ENCODE measurements at places on chromosomes 12 and 14.

DNA sequence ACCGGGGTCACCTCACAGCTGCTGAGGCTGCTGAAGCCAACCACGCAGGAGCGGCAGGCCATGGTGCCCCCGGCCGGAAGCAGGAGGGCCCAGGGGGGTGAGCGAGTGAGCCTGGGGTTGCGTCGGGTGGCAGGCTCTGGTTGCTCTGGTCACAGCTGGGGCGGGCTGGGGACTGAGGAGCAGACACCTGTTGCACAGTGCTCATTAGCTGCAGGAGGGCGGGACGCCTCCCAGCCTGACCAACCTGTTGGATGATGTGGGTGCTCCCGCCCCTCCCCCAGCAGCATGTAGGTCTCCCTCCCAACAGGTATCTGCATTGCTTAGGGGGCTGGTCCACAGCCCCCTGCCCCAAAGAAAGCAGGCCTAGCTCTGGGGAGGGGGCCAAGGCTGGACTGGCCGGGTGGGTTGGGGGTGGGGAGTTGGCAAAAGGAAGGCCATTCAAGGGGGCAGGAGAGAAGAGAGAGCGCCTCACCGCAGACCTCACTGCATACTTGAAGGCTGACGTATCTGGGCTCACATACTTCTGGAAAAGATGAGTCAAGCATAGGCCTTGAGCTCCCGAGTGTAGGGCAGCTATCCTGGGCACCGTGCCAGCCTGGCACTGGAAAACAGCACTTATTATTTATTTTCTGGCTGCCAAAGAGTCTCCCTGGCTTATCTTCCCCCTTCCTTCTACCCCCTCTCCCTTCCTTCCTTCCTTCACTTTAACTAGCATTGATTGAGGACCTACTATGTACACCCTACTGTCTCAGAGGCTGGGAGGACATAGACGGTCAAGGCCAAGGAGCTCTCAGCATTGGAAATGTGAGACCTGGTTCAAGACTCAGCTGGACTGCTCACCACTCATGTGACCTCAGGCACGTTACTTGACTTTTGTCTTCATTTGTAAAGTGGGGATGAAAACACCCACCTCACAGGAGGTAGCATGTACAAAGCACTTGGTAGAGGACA, at the start of gene KRT80:
KRT80 (minus strand) TSS at position 174 of the 951 bp plus-strand sequence; CDS start at position 62, 112 bp downstream.
- DNase-seq = no peak

DNA sequence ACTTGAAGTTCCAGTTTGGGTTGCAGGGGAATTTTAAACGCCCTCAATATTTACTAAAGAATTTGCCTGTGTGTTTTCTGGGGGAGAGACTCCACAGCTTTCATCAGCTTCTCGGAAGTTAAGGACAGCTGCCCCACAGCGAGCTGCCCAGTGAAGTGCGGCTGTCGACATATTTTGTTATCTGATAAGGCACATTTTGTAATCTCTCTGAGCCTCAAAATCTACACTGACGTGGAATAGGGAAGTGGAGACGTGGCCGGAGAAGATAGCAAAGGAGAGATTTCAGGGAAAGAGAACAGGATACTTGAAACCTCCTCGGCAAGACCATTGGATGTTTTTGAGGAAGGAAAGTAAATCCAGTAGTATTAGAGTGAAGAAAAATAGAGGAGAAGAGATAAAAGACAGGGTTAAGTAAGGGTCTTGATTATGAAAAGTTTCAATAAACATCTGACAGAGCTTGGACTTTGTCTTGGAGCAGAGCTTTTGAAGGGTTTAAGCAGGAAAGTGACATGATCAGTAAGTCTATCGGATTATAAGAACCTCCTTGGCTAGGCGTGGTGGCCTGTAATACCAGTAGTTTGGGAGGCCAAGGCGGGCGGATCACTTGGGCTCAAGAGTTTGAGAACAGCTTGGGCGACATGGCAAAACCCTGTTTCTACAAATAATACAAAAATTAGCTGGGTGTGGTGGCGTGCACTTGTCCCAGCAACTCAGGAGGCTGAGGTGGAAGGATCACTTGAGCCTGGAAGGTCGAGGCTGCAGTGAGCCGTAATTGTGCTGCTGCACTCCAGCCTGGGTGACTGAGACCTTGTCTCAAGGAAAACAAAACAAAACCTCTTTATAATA, 1.1 kb downstream of the POLR3B start:
- DNase-seq = no peak

DNA sequence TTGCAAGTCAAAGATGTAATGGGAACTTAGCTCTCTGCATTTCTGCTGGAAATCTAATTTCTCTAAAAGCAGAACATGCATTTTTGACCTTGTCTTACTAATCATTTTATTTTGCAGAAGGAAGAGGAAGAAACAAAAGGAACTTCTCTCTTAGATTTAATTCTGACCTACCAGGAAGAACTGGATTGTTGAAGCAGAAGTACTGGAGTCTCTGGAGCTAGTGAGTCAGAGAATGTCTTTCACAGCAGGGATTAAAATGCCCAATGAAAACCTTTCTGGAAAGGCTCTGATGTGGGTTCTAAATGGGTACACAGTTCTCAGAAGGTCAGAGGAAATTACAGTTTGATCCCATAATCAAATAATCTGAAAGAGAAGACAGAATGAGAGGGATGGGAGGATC, 70.8 kb upstream of the GNG2 start:
- no peak for DNase-seq

DNA sequence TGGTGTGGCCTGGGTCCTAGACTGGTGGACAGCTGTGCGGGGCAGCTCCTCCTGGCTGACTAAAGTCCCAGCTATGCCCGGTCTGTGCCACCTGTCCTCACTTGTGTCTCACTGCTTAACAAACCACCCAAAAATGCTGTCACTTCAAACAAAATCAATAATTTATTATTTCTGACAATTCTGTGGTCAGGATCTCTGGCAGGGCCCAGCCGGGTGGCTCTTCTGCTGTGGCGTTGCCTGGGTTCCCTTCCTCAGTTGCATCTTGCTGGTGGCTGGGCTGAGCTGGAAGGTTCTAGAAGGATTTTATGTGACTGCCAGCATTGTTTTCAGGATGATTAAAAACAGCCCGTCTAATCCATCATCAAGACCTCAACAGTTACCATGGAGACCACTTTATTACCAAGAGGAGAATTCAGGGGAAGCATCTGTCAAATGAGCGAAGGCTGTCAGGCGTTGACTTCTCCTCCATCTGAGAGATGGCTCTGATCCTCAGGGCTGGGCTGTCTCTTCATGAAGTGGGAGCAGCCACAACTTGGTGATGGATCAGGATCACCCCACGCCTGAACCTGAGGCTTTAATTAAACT, 280.6 kb upstream of the SFSWAP start:
- no peak for DNase-seq

DNA sequence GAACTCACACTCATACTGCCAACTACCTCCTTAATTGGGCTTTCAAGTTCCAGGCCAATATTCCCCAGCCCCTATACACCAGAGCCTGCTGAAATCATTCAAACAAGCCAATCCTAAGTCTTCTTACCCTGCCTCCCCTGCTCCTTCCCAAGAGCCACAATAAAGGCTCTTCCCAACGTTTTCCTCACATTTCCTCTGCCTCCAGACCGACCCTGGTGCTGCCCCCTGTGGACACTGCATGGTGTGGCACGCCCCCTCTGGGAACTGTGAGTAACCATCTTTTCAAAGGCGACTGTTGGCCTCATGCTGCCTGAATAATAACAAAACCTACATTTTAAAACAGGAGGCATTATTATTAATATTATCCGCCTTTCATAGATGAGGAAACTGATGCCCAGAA, 111.6 kb upstream of the NOS1 start:
- no peak for DNase-seq

GRCh38 chr14:34299360-34299759, 162.7 kb downstream of the SPTSSA start:
- no peak for DNase-seq

GRCh38 chr12:124738636-124739467, 124.8 kb downstream of the SCARB1 start:
- DNase-seq = no peak

DNA sequence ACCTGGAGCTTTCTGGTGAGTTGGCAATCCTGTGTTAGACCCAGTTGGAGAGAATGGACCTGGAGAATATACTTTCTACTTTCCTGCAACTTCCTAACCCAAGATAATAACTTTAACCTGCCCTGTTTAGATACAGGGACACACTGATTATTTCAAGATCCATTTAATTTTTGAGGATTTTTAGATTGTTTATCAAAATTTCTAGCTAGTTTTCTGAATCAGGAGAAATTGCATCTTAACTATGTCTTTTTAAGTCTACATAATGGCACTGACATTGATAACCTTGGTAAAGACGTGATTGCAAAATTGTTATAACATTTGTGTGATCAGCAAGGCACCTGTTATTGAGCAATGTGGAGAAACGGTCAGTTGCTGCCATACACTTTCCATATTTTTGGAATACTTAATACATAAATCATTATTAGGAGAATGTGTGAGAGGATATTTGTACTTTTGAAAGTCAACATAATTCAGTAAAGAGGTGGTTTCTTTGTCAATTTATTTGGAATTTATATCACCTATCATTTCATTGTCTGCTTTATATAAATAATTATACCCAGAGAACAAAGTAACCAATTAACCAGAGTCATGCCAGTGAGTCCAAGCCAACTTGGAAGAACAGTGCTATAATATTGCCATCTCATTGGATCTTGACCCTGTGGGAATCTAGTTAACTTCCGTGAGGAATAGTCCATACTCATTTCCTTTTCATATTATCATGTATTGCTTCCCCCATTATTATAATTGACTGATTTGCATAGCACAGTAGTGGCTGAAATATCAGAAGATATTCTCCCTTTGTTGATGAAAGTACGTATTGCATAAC, 28.4 kb downstream of the NFYB start:
- no peak for DNase-seq

GRCh38 chr14:98513558-98513957, 758.4 kb downstream of the BCL11B start:
- no peak for DNase-seq

DNA sequence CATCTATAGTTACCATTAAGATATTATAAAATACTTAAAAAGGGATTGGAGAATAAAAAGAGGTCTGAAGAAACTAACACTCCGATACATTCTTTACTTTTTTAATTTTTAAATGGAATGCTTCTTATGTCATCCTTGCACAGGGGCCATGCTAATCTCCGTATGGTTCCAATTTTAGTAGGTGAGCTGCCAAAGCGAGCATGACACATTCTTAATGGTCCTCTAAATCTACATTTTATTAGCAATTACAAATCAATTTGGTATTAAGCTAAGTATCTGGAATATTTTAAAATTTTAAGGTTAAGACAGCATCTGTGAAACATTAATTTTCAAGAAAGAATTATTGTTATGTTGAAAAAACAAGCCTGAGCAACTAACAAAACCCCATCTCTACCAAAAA, 6.2 kb upstream of the ARID4A start:
- DNase-seq = no peak

- no peak for DNase-seq
Observed at GRCh38 chr12:80316222-80316621, 127.8 kb upstream of the PTPRQ start.

- DNase-seq = no peak
Observed at GRCh38 chr14:64945431-64946178, 3.1 kb upstream of the GPX2 start.

DNA sequence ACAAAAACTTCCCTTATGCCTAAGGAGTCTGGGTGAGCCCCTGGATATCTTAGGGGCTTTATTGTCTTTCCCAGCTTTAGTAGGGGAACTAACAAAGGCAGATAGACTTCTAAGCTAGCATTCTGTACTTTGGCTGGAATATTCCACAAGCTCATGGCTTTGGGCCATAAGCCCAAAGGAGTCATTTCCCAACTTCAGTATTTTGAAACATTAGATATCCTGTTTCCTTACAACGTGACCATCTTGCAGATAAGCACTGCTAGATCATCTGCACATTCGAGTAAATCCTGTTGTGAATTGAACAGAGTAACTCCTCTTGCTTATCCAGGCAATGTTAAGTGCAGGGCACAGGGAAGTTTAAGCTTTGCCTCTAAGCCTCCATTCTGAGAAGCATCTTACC, 70.6 kb upstream of the ACTN1 start:
- no peak for DNase-seq

DNA sequence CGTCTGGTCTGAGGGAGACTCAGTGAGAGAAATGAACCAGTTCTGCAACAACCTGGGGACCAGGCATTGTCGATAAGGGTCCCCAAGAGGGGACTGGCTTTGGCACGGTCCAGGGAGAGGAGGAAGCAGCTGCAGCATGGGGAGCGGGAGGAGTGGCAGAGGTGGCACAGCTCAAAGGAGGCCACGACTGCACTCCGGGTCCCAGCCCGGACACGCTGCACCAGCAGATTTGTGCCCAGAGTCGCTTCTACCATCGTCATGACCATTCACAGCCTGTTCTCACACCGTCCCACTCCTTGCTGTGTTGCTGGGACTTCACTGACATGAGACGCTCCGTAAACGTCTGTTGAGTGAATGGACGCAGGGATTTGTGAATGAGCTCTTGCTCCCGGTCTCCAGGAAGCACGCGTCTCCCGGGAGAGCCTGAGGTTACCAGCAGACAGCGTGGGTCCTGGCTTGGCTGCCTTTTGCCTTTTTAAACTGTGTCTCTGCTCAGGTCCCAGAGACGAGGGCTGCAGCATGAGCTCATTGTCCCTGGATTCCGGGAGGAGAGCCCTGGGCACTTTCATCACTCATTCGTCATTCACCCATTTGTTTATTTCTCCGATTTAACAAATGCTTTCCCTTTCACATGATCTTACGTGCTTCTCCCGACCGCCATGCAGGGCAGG, 137.0 kb downstream of the PIWIL1 start:
- no peak for DNase-seq

GRCh38 chr14:94670692-94671285, 58.6 kb downstream of the SERPINA3 start:
- DNase-seq = no peak

- no peak for DNase-seq
Observed at GRCh38 chr12:110578694-110579534, 4.2 kb downstream of the PPTC7 start.

DNA sequence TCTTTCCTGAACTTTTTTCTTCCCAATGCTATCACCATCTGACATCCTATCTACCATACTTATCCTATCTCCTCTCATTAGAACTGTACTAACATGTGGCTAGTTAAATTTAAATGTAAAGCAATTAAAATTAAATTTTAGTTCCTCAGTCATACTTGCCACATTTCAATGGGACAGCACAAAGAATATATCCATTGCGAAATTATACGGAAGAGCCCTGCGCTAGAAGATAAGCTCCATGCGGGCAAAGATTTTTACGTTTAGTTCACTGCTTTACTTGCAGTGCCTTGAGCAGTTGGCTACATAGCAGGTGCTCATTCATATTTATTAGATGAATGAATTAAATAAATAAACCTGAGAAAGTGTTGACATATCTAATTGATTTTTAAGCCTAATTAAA, 33.1 kb downstream of the SEC23A start:
- DNase-seq = no peak

GRCh38 chr12:27873010-27873409, 93.0 kb upstream of the MANSC4 start:
- DNase-seq = no peak

GRCh38 chr12:106149096-106149784, 10.5 kb upstream of the NUAK1 start:
- DNase-seq = no peak

GRCh38 chr12:2179953-2180736, 127.4 kb downstream of the CACNA1C start:
- DNase-seq = no peak

All from stimulated activated CD4-positive, alpha-beta T cell treated with anti-CD3 and anti-CD28 coated beads, Interleukin-1b, Interleukin-23, amount 100 ng/mL, for 1 hour (primary cell).